Left kidney (tissue), 8 donors: ENCODE measurements at places on chromosomes 13 and 19.

GRCh38 chr19:31450696-31451095 is 101.5 kb upstream of the TSHZ3 start:
- no peak for DNase-seq

GRCh38 chr13:99356012-99356261 is 48.7 kb upstream of the GPR183 start:
- no peak for DNase-seq

DNA sequence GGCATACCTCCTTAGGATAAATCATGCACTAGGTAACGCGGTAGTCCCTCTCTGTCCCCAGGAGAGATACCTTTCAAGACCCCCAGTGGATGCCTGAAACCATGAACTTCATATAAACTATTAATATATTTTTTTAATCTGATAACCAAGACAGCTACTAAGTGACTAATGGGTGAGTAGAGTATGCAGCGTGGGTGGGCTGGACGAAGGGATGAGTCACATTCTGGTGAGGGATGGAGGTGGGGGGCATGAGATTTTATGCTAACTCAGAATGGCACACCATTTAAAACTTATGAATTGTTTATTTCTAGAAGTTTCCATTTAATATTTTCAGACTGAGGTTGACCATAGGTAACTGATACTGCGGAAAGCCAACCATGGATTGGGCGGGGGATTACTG is 46.2 kb downstream of the CDK8 start:
- DNase-seq, result no peak

DNA sequence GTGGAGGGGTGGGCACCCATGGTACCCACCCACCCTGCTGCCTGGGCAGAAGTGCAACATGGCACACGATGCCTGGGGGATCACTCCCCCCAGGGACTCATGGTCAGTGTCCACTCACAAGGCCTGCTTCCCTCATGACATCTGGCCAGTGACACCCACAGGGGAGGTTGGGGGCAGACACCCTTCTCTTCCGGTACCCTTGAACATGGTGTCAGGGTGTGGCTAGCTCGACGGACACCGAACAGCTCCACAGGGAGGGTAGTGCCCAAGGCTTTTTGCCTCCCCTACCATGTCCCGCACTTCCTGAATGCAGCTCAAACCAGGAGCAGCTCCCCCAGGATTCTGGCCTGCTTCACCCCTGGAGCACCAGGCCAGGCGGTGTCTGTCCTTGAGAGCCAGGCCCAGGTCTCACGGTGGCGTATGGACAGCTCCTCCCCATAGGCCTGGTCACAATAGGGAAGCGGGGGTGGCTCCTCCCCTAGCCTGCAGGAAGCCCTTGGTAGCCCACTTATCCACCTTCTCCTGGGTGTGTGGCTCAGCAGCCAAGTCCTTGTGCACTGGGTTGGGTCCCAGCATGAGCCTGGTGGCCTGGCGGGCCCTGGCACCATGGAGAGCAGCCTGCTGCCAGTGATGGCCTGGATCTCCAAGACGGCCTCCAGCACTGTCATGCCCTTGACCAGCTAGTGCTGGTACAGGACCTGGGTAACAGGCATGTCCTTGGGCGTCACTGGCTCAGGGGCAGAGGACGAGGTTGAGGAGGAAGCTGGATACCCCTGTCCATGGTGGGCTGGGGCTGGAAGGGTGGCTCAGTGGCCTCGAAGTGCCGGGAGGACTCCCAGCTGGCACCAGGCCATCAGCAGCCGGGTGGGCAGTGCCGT is 7.8 kb downstream of the ACP4 start:
- no peak for DNase-seq

GRCh38 chr19:45258862-45259261 is 7.8 kb downstream of the MARK4 start:
- DNase-seq, result no peak

- DNase-seq, result peak; percentile 25
Observed at GRCh38 chr13:37274569-37275497, 169.4 kb upstream of the CSNK1A1L start.

DNA sequence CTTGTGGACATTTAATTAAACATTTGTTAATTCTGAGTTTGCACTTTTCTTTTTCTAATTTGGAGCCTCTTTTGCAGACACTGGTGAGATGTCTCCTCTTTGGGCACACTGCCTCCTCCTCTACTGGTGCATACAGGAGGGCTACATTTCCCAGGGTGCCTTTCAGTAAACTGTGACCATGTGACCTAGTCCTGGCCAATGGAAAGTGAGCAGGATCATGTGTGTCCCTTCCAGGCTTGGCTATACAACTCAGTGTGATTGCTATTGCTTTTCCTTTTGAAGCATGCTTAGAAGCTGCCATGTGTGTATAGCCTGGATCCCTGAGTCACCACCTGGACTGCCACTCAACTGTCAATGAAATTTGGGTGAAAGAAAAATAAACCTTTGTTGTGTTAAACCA is 4.5 kb downstream of the IZUMO2 start:
- DNase-seq, result no peak

GRCh38 chr13:71218960-71219359 is 648.0 kb downstream of the DACH1 start:
- no peak for DNase-seq

DNA sequence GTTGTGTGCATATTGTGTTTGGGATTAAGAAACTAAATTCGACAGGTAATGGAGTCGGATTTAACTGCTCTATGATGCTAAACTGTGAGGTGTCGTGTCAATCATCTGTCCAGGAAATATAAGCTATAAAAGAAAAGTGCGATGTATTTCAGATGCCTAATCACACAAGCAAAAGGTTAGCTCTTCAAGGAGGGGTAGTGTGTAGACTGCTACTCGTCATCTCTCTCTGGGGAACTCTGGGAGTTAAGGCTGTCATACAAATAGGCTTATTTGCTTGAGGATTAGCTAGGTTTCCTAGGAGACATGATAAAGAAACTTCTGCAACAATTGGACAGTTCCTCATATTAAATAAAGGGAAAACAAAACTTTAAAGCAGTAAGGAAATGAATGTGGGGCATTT is 462.1 kb downstream of the OLFM4 start:
- no peak for DNase-seq

- DNase-seq, result no peak
Observed at GRCh38 chr19:38316477-38317067, 825 bp upstream of the YIF1B start.

DNA sequence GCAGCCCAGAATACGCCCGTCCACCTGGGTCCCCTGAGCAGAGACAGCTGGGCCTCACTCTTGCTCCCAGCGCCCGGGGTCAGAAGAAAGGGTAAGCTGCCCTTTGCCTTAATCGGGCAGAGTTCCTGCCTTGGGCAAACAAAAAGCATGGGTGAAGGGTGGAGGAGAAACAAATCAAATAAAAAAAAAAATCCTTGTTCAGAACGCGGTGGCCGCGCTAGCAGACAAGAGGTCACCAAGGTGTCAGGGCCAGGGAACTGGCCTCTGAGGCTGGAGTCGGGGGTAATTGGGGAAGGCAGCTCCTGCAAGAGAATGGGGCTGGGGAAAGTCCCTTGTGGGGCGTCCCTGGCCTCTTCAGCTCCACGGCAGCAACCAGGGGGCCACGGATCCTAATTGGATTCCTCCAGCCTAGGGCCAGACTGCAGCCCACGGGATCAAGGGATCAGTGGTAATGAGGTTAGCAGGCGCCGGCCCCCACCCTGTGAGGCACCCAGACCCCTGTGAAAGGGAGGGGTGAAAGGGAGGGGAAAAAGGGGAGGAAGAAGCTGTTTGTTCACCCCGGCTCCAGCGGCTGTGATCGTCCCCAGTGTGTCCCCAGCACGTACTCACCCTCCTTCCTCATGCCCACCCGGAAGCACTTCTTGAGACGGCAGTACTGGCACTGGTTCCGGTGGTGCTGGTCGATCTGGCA is 5.5 kb downstream of the NR2F6 start:
- no peak for DNase-seq

- DNase-seq, result no peak
Observed at GRCh38 chr19:58261968-58262921, 16.5 kb upstream of the ZNF8 start.

- no peak for DNase-seq
Observed at GRCh38 chr19:3684054-3684816, 16.0 kb downstream of the PIP5K1C start.

DNA sequence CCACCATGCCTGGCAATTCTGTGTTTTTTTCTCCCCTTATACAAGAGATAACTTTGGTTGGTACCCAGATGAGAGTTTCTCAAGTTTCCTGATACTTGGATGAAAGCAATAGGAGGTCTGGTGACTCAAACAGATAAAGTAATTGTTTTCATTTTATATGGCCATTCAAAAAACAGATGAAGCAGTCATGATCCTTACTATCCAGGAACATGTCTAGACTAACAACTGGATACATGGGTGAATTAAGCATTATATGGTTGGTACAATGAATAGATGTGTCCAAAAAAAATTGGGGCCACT is 8.5 kb downstream of the ZNF430 start:
- no peak for DNase-seq

- no peak for DNase-seq
Observed at GRCh38 chr13:99765869-99766268, 205.7 kb downstream of the ZIC5 start.

- DNase-seq, result no peak
Observed at GRCh38 chr19:22628401-22628800, 5.7 kb upstream of the ZNF492 start.

DNA sequence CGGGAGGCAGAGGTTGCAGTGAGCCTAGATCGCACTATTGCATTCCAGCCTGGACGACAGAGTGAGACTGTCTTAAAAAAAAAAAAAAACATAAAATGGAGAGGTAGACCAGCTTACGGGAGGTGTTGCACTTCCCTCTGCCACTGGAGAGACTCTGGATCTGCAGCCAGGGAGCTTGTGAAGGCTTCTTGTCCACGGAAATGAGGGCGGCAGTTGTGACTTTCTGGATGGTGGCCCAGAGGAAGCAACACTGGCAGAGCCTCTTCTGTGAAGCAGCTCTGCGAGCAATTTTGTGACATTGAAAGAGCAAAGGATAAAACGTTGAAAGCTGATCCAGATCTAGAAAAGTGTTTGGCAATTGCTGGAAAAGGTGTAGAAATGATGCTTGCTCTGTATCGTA is 10.4 kb downstream of the SPINT2 start:
- DNase-seq, result no peak

- DNase-seq, result no peak
Observed at GRCh38 chr19:1766800-1767352, 13.6 kb downstream of the ONECUT3 start.

DNA sequence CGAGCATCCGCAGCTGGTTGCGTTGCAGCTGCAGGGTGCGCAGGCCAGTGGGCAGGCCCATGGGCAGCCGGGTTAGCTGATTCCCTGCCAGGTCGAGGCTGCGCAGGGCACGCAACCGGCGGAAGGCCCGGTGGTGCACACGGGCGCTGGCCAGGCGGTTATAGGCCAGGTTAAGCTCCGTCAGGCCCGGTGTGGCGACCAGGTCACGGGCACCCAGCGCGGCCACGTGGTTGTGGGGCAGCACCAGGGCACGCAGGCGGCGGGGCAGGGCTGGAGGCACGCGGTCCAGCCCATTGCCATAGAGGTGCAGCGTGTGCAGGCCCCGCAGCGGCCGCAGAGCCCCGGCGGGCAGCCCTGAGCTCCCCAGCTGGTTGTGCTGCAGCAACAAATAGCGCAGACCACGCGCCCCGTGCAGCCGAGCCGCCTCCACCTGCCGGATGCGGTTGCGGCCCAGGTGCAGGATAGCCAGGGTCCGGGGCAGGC is 5.3 kb downstream of the PODNL1 start:
- DNase-seq, result no peak

DNA sequence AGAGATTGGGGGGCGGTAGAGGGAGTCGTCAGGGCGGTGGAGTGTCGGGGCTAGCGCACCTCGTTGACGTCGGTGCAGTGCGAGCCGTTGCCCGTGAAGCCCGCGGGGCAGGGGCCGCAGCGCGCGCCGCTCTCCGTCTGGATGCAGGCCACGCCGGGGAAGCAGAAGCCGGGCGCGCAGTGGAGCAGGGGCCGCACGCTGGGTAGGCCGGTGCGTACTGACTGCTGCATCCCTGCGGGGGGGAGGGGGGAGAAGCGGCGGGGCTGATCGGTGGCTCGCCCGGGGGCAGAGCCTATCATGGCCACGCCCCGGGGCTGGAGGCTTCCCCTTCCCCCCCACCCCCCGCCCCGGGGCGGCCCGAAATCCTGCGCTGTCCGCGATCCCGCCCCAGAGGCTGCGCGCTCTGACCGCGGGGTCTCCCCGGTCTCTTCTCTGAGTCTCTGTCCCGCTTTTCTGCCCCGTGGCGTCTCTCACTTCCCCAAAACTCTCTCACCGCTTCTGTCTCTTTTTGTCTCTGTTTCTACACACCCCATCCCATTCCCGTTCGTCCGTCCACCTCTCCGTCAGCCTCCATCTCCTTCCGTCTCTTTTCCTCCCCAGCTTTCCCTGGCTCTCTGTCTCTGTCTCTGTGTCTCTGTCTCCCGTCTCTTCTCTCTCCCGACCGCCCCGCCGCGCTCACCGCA is 1.1 kb downstream of the COMP start:
- DNase-seq, result no peak
